ENCODE measurements at places on chromosomes 13 and 19.

DNA sequence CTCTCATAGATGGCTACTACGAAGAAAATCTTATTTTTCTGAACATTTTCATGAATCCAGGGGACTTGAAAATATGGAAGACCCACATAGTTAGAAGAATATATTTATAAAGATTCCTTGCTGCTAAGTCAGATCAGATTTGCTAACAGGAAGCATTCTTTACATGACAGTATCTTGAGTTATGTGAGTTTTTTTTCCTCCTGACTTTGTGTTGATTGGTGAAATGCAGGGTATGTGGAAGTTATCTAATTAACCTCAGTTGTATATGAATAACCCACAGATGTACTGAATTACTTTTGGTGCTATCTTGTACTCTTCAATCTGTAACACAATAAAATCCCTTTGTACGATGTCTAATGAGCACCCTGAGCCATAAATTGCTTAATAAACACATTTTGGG is 53.8 kb downstream of the ESD start:
- no peak for DNase-seq

DNA sequence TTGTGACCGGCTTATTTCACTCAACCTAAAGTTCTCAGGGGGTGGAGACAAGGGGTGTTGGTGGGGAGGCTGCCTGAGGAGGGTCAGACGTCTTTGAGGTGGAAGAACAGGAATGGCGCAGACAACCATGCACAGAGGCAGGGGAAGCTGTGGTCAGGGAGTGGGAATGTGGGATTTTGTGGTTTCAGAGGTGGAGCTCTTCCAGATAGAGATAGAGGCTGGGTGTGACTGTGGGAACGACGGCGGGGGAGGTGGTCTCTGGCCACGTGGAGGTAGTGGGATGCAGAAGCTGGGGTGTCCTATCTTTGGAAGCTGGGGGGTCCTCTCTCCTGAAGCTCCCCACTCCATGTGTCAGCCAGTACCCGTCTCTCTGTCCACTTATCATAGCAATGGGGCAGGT is 7.8 kb upstream of the KLK14 start:
- DNase-seq, result no peak

- DNase-seq, result no peak
Observed at GRCh38 chr19:51576850-51577249, 5.8 kb downstream of the ZNF175 start.

DNA sequence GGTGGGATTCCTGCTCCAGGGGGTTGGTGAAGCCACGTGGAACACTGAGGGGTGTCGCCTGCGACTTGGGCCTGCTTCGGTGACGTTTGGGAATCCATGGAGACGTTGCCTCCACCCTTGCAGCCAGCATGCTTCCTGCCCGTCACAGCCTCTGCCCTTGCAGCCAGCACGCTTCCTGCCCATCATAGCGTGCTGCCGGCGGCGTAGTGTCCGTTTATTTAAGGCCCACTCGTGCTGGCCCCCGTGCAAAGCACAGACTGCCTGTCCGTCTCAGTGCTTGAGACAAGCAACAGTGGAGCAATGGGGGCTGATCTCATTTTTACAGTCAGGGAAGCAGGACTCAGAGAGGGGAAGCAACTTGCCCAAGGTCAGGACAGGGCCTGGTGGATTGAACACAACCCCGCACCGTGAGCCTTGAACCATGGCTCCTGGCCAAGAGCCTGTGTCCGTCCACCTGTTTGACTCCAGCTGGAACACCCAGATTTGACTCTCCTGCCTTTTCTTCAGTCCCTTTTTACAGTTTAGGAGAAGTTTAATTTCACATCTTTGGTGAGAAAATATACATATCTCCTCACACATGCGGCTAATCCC is 149.6 kb downstream of the TEX29 start:
- DNase-seq, result peak; percentile 57

- DNase-seq, result no peak
Observed at GRCh38 chr13:77878190-77878589, 40.4 kb downstream of the EDNRB start.

GRCh38 chr19:41799444-41800000 is 3.1 kb downstream of the CEACAM3 start:
- no peak for DNase-seq

DNA sequence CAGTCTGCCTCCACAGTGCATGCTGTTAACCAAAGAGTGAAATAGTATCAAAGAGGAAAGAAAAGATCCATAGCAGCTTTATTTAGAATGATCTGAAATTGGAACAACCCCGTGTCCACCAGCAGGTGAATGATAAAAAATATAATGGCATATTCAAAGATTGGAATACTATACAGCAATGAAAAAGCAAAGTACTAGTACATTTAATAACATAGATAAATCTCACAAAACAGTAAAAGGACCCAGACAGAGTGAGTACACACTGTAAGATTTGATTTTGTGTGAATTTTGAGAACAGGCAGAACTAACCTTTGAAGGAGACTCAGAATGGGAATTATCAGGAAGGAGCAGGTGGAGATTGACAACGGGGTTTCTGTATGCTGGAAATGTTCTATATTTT is 837 bp upstream of the CD209 start:
- no peak for DNase-seq

DNA sequence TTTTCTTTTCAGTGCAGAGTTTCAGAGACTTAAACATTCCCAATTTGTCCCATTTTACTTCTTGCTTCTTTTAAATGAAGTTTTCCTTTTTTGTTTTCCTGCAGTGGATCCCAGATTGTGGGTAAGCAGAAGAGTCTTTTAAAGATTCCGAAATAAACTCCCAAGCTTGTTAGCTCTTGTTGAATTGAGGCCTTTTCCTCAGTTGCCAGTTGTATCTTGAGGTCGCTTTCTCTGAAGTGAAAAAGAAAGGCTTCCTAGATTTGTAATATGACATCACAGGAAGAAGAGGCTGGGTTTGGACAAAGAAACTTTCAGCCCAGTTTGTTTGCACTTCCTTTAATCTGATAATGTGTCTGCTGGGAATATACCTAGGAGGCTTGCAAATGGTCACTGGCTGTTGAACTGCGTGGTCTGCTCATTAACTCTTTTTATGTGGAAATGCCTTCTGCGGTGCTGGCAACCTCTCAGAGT is at the start of gene LPAR6:
LPAR6 (minus strand) TSS at position 233 of the 471 bp plus-strand sequence. CDS start 690 bp downstream, outside the sequence.
- DNase-seq, result no peak

- peak; percentile 32 for DNase-seq
Observed at GRCh38 chr19:29445246-29445645, 80.5 kb upstream of the VSTM2B start.

DNA sequence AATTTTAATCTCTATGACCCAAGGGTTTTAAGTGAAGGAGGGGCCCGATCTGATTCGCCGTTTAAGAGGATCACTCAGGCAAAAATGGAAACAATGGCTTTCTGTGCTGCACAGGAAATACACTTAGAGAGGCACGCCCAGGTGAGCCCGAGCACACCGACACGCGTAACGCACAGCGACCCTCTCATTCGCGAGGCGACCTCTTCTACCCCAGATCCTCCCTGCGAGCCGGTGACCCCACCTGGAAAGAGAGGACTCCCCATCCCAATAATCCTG is 216 bp downstream of the SH2D3A start:
- DNase-seq, result no peak

DNA sequence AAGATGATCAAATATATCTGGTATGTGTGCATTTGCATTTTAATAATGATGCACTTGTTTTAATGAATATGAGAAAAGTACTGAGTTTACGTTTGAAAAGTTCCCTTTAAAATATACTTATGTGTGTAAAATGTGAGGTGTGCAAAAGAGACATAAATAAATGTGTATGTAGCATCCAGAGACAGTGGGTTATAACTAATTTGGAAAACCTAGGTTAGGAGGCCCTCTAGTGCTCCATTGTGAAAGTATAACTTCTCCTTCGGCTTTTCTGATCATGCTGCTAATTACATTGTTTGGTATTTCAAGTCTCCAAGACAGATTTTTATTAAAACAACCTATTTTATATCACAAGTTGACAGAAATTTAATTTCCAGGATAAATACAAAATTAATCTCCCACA is 30.1 kb downstream of the SCEL start:
- DNase-seq, result no peak

GRCh38 chr13:112893570-112894422 is 75.2 kb upstream of the MCF2L start:
- DNase-seq, result no peak

DNA sequence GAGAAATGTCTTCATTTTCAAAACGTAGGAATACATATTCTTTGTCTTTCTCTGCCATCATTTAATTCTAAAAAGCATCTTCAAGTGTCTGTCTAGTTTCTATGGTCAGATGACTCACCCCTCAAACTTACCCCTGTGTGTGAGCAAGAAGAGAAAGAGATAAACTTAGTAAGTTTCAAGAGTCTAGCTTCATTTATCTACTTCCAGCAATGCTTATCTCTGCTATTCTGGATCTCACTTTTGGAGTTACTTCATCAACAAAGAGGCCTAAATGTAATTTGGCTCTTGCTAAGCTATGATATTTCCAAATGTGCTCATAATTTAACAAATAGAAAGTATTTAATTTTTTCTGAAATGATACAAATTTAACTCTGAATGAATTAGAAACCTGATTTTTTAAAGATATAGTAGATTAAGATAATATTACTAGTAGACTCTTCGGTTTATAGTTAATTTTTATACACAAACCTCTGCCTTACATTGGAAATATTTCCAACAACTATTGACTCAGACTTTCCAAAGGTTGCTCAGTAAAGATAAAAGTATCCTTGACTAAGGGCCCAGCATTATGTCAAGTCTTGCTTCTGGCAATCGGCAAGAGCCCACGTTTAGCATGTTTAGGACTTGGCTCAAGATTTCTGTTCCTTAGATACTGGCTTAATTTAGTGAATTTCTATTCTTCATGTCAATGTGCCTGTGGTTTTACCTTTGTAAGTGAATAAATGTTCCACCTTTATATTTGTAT is 1511.0 kb upstream of the SLC10A2 start:
- no peak for DNase-seq

- DNase-seq, result no peak
Observed at GRCh38 chr19:8469613-8470368, 25.0 kb downstream of the HNRNPM start.

- no peak for DNase-seq
Observed at GRCh38 chr19:1047696-1048147, 7.8 kb downstream of the ABCA7 start.

DNA sequence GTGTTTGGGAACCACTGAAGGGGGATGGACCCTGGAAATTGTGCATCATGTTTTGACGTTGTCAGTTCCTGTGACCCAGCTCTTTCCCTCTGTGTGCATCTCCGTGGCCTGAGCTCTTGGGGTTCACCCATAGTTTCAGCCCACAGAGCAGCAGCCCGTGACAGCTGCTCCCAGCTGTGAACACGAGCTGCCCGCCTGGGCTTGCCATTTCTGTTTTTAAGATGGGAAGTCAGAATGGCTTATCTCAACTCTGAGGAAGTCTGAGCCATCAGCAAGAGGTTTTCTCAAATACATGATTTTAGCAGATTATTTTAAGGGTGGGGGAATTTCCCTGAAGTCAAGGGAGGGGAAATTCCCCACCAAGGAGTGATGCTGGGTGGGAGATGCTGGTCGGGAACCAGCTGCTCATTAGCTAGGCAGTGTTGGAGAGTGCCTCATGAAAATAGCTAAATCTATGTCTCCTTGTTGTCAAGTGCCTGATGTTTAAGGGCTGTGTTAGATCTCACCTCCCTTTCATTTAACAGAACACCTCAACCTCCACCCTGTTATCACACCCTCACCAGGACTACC is 34.8 kb upstream of the C1QTNF9 start:
- DNase-seq, result no peak

GRCh38 chr19:1619703-1620102 is 14.4 kb upstream of the UQCR11 start:
- no peak for DNase-seq

DNA sequence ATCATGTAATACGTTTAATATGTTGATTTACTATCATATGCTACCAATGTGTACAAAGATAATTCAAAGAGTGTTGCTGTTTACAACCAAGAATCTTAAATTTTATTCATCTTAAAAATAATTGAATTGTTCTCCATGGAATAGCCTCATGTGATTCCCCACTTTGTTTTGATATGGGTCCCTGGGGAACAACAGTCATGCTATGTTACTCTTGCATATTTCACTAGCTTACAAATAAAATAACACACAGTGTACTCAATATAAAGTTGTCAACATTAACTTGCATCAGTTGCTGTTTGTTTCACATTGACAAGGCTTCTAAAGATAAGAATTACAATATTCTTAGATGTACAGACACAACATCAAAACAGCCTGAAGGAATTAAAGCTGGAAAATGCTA is 2.3 kb downstream of the ENOX1 start:
- DNase-seq, result no peak

DNA sequence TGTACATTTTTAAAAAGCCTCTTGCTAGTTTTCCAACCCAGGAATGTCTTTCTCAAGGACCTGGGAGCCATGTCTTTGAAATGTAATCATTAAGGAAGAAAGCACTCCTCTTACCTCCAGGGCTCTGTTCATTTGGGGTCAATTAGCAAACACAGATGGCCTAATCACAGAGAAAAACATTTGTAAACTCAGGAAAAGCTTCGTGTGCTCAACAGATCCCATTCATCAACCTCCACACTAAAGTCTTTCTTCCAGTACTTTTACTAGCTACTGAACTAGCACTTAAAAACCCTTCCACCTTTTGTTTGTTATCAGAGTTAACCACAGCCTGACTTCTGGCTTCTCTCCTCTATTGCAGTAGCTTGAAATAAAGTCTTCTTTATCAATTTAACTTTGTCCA is 441.4 kb downstream of the PCDH20 start:
- DNase-seq, result no peak

GRCh38 chr19:39434123-39435076 is 1.3 kb downstream of the RPS16 start:
- no peak for DNase-seq

- DNase-seq, result no peak
Observed at GRCh38 chr13:28545583-28546333, 50.8 kb upstream of the FLT1 start.

DNA sequence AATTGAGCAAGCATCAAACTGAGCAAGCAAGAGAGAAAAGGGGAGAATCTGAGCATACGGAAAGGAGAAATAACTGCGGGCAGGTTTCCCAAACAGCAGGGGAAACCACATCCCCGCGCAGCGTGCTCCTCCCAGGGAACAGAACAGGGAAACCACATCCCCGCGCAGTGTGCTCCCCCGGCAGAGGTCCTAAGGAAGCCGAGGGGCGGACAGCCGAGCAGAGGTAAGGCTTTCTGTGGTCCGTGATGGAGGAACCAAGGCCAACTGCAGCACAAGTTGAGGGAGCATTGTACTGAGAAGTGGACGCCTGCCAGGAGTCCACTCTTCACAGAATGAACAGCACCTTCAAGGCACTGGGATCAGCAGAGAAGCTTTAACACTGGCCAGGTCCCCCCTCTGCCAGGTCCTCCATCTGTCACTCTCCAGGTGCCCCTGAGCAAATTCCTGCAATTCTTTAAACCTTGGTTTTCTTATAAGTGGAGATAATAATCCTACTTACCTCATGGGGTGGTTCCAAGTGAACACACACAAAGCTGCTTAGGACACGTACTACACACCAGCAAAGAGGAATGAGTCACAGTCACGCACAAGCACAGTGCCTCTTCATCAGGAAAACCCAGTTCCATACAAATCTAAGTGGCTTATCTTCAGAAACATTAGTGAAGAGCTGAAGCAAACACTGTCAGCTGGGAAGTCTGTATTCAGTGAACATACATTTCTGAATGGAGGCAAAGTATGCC is 23.0 kb upstream of the LAMP1 start:
- no peak for DNase-seq

GRCh38 chr13:114063545-114064449 is 68.6 kb downstream of the RASA3 start:
- no peak for DNase-seq
